Activated naive CD8-positive, alpha-beta T cell treated with anti-CD3 and anti-CD28 coated beads, Interleukin-2, amount 50 U/mL, for 16 hours (primary cell): ENCODE measurements at places on chromosomes 1 and 21.
A peak's percentile ranks its signal among the peaks of the same experiment; 100 is the strongest.

DNA sequence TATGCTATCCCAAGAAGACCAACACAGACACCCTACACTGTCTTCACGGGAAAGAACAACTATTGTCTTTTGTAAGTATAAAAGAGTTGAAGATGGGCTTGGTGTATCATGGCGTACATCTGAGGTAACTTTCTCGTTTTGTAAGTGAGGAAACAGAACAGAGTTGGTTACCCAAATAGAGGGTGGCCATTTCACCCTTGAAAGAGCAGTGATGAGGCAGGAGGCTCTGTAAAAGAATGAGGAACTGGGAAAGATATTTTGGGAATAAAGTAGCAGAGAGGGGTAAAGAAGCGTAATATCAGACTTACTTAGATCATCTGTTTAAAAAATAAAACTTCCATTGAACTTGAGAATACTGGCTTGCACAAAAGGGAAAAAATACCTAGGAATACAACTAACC, 18.9 kb downstream of the FCRL2 start:
- DNase-seq = no peak

DNA sequence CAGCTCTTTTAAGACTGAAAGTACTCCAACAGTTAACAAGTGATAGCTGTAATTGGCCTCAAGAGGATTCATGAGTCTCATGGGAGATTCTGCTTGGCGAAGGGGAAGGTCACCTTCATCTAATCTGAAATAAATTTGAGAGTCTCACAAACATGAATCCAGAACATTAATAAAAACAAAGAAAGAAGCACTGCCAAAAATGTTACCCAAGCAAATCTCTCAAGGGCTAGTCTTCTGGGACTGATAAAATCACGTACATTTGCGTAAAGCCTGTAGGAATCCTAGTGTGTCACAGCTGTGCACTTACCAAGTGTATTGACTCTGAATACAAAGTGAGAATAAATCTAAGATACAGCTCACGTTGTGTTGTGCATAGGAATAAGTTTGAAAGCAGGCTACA, 21.2 kb upstream of the NUF2 start:
- no peak for DNase-seq

DNA sequence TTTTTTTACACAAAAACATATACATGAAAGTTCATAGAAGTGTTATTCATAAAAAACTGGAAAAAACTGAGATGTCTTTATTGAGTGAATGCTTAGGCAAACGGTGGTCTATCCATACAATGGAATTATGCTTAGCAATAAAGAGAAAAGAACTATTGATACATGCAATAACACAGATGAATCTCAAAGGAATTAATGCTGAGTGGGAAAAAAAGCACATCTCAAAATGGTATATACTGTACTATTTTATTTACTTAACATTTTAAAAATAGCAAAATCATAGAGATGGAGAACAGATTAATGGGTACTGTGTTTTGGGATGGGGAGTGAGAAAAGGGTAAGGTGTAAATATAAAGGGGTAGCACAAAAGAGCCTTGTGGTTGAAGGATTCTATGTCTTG, 29.8 kb downstream of the METTL18 start:
- DNase-seq = no peak

DNA sequence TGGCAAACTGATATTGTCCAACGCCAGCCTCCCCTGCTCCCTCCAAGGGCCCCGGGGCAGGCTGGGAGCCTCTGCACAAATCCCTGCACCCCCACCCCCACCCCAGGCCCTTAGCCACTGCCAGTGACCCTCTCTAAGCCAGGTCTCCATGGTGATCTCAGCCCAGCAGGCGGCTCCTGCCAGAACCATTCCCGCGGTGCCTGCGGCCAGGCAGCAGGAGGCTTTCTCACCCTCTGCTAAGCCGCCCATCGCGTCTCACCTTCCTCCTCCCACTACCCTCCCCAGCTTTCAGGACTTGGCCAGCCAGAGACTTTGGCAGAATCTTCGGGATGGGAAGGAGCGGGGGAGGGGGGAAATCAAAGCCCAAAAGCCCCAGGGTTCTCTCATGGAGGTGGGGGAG, 46.8 kb upstream of the WASF2 start:
- DNase-seq = no peak

DNA sequence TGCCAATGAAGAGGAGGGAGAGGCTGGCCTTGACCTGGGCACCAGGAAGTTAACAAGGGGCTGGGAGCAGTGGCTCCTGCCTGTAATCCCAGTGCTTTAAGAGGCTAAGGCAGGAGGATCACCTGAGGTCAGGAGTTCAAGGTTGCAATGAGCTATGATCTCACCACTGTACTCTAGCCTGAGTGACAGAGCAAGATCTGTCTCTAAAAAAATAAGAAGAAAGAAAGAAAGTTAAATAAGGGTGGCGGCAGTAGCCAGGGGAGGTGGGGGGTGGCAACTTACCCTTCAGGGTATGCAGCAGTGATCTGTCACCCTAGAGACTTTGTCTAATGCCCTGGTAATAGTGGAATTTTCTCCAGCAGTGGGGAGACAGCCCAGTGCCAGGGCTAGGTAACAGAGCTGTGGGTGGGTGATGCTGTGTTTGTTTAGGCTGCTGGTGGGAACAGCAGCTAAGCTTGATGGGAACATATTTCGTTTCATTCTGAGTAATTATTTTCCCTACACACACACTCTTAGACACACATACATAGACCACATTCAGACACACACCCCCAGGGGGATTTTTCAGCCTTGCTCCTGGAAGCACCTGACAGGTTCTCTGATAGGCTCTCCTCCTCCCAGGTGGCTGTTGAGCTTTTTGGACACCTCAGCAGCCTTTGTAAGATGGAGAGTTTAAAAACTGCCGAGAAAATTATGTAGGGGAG, 11.3 kb upstream of the SYT6 start:
- DNase-seq = no peak

GRCh38 chr1:204051718-204052117, 21.2 kb upstream of the SOX13 start:
- no peak for DNase-seq

GRCh38 chr1:100750005-100750885, 30.7 kb downstream of the VCAM1 start:
- no peak for DNase-seq

DNA sequence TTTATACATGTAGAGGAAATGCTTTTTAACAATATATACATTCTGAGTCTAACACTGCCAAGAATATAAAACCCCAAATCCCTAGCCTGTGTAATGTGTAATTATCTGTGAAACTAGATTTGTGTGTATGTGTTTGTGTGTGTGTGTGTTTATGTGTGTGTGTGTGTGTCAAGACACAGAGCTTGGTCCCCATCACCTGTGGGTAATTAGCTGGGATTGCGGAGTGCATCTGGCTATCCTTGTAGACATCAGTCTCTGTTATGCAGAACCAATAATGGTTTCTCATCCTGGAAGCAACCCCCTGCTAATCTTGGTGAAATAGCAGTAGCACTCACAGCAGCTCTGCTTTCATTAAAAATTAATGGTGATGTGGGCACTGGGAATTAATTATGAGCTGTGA, 26.3 kb upstream of the ST6GALNAC3 start:
- no peak for DNase-seq

- DNase-seq = no peak
Measured at GRCh38 chr1:247113094-247113497, 8.9 kb upstream of the ZNF669 start.

DNA sequence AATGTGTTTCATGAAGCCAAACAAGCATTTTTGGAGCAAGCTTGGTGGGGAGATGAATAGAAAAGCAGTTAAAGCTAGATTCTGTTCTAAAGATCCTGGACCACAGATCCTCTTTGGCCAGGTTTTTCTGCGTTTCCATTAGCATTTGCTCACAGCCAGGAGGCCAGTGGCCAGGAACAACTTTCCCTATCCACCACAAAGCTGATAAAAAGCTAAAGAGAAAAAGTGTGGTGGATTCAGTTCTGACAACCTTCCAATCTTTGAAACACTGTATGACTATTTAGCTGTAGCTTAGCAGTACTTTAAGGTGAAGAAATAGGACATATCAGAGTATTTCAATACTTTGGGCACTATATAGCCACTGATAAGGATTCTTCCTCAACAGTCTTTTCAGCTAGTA, 3.0 kb upstream of the NEK7 start:
- no peak for DNase-seq

GRCh38 chr1:7490576-7490975, 280.5 kb upstream of the VAMP3 start:
- no peak for DNase-seq

DNA sequence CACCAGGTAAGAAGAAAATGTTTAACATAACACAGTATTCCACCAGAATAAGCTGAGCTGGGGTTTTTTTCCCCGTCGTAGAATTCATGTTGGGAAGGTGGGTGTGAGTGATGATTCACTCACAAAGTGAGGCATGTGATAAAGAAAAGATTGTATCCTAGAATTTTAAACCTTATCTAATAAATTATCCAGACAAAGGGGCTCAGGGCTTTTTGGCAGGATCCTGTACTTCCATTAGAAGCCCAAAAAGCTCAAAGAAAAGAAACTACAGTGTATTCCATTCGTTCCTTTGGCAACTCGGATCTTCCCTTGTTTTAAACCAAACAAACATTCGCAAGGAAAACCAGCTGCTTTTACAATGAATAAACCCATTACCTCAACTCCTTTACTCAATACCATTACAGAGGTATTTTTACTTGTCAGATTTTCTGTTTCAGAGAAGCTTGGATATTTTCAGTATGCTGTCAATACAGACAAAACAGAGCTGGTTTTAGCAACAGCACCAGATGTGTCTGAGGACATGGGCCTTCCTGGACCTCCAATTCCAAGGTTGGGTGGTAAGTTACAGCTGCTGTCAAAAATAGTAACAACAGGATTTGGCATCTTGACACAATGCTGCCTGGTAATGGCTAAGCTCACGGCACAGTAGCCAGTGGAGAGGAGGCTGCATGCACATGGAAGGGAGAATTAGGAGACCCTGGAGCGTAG, 159.9 kb upstream of the RUNX1 start:
- no peak for DNase-seq

DNA sequence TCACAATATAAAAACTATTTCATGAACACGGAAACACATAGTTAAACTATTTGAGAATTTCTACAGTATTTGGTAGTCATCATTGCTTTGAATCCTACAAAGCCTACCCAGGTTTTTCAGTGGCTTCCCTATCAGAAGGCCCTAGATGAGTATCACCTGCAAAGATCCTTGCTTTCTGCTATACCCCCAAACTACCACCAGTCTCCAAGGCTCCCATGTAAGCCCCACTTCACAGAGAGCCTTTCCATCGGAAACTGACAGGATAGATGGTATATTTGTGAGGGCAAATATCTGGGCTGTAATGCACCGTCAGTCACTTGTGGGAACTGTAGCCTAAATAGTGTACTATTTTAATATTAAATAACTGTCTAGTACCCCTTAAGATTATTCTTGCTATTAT, 674.3 kb downstream of the BRINP3 start:
- no peak for DNase-seq

- DNase-seq = no peak
Measured at GRCh38 chr1:41954533-41954944, 35.8 kb upstream of the HIVEP3 start.

GRCh38 chr1:11482701-11483479, 3.9 kb downstream of the DISP3 start:
- DNase-seq = no peak

GRCh38 chr21:40299451-40299850, 432.2 kb downstream of the PCP4 start:
- no peak for DNase-seq

- DNase-seq = no peak
Measured at GRCh38 chr1:179425186-179425585, 59.4 kb downstream of the AXDND1 start.

- no peak for DNase-seq
Measured at GRCh38 chr1:25194572-25195020, 37.7 kb downstream of the SYF2 start.

- no peak for DNase-seq
Measured at GRCh38 chr1:113540335-113540734, 150.0 kb downstream of the MAGI3 start.

GRCh38 chr1:26857473-26858060, 5.4 kb upstream of the SFN start:
- DNase-seq = no peak

GRCh38 chr21:42557420-42557819, 43.8 kb downstream of the SLC37A1 start:
- DNase-seq = no peak

- no peak for DNase-seq
Measured at GRCh38 chr1:20233394-20233793, 47.1 kb upstream of the PLA2G2C start.

DNA sequence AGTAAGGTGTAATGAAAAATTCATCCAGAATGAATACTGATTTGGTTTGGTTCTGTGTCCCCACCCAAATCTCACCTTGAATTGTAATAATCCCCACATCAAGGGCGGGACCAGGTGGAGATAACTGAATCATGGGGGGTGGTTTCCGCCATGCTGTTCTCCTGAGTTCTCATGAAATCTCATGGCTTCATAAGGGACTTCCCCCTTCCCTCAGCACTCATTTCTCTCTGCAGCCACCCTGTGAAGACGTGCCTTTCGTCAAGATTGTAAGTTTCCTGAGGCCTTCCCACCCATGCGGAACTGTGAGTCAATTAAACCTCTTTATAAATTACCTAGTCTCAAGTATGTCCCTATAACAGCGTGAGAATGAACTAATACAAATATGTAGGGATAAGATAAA, 5.5 kb upstream of the SYNJ1 start:
- DNase-seq = no peak

DNA sequence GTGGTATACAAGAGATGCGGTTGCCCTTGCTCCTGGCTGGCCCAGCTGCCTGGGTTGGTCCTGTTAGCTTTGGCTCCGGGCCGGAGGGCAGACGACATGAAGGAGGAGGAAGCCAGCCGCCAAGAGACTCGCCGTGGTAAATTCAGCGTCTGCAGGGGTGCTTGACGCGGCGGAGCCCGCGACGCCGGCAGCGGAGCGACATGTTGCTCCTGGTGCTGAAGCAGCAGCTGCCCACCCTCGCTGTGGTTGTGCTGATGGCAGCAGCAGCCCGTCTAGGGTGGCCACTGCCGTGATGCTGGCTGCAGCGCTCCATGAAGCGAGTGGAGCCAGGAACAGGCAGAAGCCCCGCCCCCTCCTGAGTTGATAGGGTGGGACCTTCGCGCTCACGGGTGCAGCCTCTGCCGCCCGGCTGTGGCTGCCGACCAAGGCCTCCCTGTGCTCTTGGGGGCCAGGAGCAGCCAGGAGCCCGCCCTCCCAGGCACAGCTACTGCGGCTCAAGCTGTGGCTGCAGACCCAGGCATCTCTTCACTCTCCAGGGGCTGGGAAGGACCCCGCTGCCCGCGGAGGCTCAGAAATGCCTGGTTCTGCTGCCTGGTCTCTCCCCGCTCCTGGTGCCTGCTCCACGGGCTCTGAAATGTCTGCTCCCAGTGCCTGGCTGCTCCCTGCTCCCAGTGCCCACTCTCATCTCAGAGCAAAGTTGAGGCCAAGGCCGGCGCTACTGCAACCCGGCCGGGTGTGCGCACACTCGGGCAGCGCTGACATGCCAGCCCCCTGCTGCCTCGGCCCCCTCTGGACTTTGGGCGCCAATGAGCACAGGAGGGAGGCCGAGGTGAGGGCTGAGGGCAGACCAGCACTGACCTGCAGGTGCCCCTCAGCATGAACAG, 4.4 kb upstream of the ZNF692 start:
- DNase-seq = peak; percentile 61

- no peak for DNase-seq
Measured at GRCh38 chr21:29196670-29197191, 66.3 kb downstream of the MAP3K7CL start.
